ENCODE measurements at places on chromosomes 7 and 10. TPM values are rescaled to one million over a fixed set of nuclear protein-coding genes. Genes with fewer than 3 reads are reported as not detected.
A peak's percentile ranks its signal among the peaks of the same experiment; 100 is the strongest.

Gene TWIST1
- total RNA-seq: 31.2 TPM

- DNase-seq: no peak
These were observed 36.1 kb downstream of the RALA start for GRCh38 chr7:39659356-39660013.

- peak; percentile 14 for DNase-seq
These were observed 1.5 kb upstream of the AUTS2 start for GRCh38 chr7:69596723-69597277.

DNA sequence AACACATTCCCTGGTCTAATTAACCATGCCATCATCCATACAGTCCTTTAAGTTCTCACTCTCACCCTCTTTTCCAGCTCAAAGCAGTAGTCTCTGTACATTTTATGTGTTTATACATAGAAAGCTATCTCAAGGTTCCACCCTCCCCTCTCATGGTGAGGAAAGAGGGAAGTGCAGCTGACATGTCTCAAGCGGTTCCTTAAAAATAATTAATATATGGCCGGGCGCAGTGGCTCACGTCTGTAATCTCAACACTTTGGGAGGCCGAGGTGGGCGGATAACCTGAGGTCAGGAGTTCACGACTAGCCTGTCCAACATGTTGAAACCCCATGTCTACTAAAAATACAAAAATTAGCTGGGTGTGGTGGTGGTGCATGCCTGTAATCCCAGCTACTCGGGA lies 36.7 kb downstream of the ZC3HAV1 start:
- DNase-seq: no peak

DNA sequence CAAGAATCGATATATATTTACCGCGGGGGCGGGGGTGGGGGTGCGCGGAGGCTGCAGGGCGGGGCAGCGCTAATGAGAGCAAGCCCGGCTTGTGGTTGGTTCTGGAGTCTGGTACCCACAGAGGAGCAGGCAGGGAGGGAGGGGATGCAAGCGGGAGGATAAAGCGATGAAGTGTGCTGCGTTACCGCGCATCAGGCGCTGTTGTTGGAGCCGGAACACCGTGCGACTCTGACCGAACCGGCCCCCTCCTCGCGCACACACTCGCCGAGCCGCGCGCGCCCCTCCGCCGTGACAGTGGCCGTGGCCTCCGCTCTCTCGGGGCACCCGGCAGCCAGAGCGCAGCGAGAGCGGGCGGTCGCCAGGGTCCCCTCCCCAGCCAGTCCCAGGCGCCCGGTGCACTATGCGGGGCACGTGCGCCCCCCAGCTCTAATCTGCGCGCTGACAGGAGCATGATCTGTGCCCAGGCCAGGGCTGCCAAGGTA lies at the start of gene HECW1:
Gene HECW1 (plus strand): TSS at position 189 of the 482 bp plus-strand sequence. CDS start 131,259 bp downstream, outside the sequence.
- no peak for DNase-seq

GRCh38 chr7:155258226-155258560 lies 39.5 kb upstream of the INSIG1 start:
- DNase-seq: peak; percentile 90

DNA sequence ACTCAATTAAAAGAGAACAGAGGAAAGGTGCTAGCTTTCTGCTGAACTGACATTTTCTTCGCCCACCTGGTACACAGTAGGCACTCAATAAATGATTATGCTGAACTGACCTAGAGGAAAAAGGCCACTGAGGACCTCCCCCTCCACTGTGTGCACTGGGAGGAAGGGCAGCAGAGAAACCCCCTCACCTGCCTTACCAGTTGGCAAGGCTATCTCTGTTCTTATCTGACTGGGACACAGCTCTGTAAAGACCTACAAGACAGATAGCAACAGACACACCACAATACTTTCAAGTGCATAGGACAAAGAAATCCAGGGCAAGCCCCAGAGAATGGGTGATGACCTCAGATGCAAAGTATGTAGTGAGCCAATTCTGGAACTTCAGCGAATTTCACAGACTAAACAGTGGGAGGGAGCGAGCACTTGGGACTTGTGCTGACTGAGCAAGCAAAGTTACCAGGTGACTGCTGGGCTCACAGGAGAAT lies 30.4 kb downstream of the PDLIM1 start:
- DNase-seq: peak; percentile 74

GRCh38 chr7:29115130-29115687 lies 31.1 kb downstream of the CPVL start:
- no peak for DNase-seq

DNA sequence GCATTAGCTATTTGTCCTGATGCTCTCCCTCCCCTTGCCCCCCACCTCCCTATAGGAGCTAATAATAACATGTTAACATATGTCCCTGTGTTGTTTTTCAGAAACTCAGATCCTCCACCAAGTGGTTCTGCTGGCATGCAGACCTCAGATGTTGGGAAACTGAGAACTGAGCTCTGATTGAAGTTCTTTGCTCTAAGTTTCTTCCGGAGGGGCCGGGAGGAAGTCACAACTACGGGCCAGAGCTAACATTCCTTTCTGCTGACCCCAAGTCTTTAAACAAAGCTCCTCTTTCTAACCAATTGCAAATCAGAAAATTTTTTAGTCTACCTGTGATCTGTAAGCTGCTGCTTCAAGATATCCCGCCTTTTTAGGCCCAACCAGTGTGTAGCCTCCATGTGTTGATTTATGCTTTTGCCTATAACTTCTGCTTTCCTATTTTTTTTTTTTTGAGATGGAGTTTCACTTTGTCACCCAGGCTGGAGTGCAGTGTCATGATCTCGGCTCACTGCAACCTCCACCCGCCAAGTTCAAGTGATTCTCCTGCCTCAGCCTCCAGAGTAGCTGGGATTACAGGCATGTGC lies 66.6 kb downstream of the LYZL1 start:
- no peak for DNase-seq

GRCh38 chr10:70274643-70275042 lies 9.2 kb downstream of the NPFFR1 start:
- peak; percentile 93 for DNase-seq

Gene RADIL
- total RNA-seq: 0.33 TPM

Gene ABCC2
- 0.66 TPM for total RNA-seq

Gene MAP3K8
- 20.0 TPM for total RNA-seq

DNA sequence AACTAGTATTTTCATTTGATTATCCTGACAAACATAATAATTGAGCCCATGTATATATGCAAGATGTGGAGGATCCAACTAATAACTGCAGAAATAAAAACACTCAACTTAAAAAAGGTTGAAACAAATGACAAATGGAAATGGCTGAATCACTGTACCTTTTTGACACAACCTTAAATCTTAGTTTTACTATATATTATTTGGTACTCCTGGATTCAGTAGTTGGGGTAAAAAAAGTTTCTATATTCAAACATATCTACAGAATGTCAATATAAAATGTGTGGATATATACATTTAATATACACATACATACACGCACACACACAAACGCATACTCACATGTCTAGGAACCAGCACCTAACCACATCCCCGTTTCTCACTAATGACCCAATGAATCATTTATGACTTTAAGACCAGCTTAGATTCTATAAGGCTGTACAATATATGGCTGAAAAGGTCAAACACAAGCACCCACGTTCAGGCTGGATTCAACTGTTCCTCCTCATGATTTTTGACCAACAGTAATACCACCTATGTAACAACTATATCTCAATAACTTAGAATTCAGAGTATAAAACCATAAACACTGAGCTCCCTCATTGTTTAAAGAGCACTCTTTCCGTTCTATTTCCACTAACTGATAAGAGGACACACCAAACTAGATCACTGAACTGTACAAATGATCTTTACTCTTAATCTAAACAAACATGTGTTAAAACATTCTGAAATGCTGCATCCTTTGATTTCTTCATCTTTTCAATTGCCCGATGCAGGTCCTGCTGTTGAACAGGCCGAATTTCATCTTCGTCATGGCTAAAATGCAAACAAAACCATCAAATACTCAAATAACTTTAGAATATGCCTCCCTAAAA lies 63.8 kb downstream of the ATAD1 start:
- DNase-seq: no peak

DNA sequence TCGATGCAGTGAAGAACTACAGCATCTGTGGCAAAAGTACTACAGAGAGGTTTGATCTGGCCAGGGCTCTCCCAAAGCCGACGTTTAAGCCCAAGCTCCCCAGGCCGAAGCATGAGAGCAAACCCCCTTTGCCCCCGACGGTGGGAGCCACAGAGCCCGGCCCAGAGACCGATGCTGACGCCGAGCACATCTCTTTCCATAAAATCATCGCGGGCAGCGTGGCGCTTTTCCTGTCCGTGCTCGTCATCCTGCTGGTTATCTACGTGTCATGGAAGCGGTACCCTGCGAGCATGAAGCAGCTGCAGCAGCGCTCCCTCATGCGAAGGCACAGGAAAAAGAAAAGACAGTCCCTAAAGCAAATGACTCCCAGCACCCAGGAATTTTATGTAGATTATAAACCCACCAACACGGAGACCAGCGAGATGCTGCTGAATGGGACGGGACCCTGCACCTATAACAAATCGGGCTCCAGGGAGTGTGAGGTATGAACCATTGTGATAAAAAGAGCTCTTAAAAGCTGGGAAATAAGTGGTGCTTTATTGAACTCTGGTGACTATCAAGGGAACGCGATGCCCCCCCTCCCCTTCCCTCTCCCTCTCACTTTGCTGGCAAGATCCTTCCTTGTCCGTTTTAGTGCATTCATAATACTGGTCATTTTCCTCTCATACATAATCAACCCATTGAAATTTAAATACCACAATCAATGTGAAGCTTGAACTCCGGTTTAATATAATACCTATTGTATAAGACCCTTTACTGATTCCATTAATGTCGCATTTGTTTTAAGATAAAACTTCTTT lies 2.3 kb downstream of the LRRTM3 start:
- DNase-seq: peak; percentile 19

GRCh38 chr10:54961040-54961439 lies 160.0 kb upstream of the PCDH15 start:
- no peak for DNase-seq

DNA sequence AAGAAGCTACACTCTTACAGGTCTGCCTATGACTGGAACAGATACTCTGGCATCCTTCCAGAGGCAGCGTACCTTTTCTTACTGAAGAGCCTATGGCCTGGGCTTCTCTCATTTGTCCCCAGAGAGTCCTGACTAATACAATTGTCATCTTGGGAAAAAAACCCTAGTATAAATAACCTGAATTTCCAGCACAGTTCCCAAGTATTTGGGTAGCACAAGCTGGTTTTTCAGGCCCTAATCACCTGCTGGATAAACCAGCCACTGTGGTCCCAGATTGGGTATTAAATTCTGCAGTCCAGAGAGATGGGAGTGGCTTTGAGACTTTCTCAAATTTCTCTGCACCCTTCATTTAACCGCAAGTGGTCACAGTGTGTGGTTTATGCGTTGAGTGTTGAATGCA lies 186.8 kb upstream of the NEBL start:
- DNase-seq: no peak

DNA sequence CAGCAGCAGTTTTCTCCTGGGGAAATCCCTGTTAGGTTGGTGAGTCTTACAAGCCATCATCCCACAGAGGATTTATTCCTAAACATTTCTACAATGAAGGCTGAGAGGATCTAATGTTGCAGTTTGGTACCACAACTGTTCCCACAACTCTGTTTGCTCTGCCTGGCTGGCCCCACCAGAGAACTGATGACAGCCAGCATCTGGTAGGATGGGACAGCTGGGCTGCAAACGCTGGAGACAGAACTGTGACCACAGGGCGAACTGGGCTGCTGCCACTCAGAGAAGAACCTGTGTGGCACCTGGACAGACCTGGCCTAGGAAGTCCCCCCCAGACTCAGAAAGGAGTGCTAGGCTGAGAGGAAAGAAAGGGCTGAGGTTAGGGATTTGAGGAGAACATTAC lies 94.8 kb downstream of the CALN1 start:
- DNase-seq: no peak

Gene UCN3
- not detected for total RNA-seq

DNA sequence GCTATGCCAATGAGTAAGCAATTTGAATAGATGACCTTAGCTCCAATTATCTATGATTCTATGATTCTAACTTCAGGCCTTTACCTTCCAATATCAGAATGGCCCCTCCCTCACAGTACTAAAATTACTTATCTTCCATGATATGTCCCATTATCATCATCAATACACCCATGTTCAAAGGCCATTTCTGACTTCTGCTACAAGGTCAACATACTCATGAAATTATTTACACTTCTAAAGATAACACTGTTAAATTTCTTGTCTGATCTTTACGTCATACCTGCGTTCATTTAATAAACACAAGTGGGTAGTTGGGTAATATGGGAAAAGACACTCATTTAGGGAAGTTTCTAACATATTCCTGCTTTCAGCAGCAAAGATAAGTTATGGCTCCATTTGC lies 21.2 kb downstream of the IMMP2L start:
- DNase-seq: no peak

GRCh38 chr7:117946151-117946633 lies 73.0 kb upstream of the CTTNBP2 start:
- peak; percentile 10 for DNase-seq

Gene PRTFDC1
- total RNA-seq: 18.5 TPM

Gene RTKN2
- total RNA-seq: 0.51 TPM

Gene KDM7A
- 4.8 TPM for total RNA-seq
